A673 (cell line): ENCODE measurements at places on chromosomes 4 and X. TPM values are rescaled to one million over a fixed set of nuclear protein-coding genes. Genes with fewer than 3 reads are reported as not detected.

ZBED1 gene
- total RNA-seq = 37.6 and 46.5 TPM in 2 replicates

GRCh38 chr4:146105464-146105863 lies 70.1 kb upstream of the LSM6 start:
- no peak for DNase-seq
- no peaks in the 10 kb centered on the region for H3K27me3 ChIP-seq
- H3K27ac ChIP-seq = no peak overlapping the region
- no peak overlapping the region for H3K4me3 ChIP-seq

- no peaks in the 10 kb centered on the region for H3K27me3 ChIP-seq
- no peak overlapping the region for H3K4me3 ChIP-seq
- H3K4me1 ChIP-seq = peaks cover 53% of the 10 kb centered on the region
- H3K27ac ChIP-seq = no peak overlapping the region
- DNase-seq = peak; percentile 71
- H3K36me3 ChIP-seq = no peaks in the 10 kb centered on the region
Observed at GRCh38 chr4:110344165-110344564, 131.8 kb upstream of the ENPEP start.

- no peaks in the 10 kb centered on the region for H3K27me3 ChIP-seq
- H3K36me3 ChIP-seq = peaks cover 3% of the 10 kb centered on the region
- H3K27ac ChIP-seq = peak overlapping the region; percentile 65
- H3K4me1 ChIP-seq = peaks cover 55% of the 10 kb centered on the region
Observed at GRCh38 chr4:186700746-186701145, 22.9 kb downstream of the FAT1 start.

SSX3 gene
- 0.81 and 1.2 TPM in 2 replicates for total RNA-seq

SSX2B gene
- 0.37 and 1.6 TPM in 2 replicates for total RNA-seq

GRCh38 chr4:94926936-94927335 lies 169.2 kb downstream of the BMPR1B start:
- DNase-seq = no peak
- no peaks in the 10 kb centered on the region for H3K36me3 ChIP-seq
- H3K27me3 ChIP-seq = no peaks in the 10 kb centered on the region

DNA sequence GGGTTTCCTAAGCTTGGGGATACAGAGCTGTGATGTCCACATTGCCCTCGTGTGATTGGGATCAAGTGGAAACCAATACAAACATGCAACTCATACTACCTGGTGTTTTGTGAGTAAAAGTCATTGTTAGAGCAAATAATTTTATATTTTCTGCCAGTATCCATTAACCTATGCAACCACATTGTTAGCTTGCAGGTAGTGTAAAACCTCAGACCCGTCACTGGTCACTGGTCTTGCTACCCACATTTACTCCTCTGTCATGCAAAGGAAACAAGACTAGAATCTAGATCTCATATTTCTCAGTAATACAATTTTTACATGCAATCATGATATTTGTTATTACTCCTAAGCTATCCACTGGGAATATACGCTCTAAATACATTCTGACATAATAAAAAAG lies 324.3 kb upstream of the NDST4 start:
- no peak overlapping the region for H3K27ac ChIP-seq
- H3K27me3 ChIP-seq = no peaks in the 10 kb centered on the region
- no peaks in the 10 kb centered on the region for H3K36me3 ChIP-seq
- H3K4me1 ChIP-seq = no peaks in the 10 kb centered on the region

DNA sequence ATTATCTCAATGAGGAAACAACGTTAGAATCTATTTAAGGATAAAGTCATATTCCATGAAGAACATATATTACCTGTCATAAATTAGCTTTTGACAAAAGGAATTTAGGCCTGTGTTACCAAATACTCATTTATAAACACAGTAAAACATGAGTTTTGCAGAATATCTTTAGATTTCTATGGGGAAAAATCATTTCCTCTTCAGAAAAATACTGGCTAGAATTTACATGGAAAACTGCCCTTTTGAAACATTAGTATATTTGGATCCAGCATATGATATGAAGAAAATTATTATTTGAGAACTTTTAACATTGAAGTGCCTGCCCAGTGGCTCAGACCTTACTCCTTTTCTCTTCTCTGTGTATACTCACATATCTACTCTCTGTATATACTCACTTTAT lies 131.4 kb upstream of the NEIL3 start:
- H3K4me3 ChIP-seq = no peak overlapping the region
- H3K4me1 ChIP-seq = no peaks in the 10 kb centered on the region
- H3K36me3 ChIP-seq = no peaks in the 10 kb centered on the region
- H3K27ac ChIP-seq = no peak overlapping the region
- no peaks in the 10 kb centered on the region for H3K27me3 ChIP-seq

ARHGAP36 gene
- not detected in 2 replicates for total RNA-seq

DNA sequence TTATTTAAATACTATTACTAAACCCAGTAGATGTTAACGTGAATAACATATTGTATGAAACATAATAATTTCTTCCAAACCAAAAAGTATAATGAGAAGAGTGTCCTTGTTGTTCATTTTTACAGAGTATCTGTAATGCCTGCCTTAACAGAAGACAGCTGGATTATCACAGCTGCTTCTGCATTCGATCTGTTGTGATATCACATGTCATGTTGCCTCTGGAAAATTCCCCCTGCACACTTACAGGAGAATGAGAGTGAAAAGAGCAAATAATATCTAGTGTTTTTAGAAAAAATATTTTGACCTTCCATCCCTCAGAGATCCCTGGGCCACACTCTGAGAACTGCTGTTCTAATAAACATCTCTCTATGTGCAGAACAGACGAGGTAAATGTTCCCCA lies 240.1 kb upstream of the NOCT start:
- H3K27me3 ChIP-seq = no peaks in the 10 kb centered on the region
- no peaks in the 10 kb centered on the region for H3K36me3 ChIP-seq
- H3K27ac ChIP-seq = no peak overlapping the region
- no peak overlapping the region for H3K4me3 ChIP-seq

SMARCA5 gene
- total RNA-seq = 77.1 and 77.6 TPM in 2 replicates

ADAMTS3 gene
- 0.17 and 0.39 TPM in 2 replicates for total RNA-seq

GRCh38 chr4:124590480-124590879 lies 122.1 kb downstream of the ANKRD50 start:
- H3K36me3 ChIP-seq = no peaks in the 10 kb centered on the region
- DNase-seq = no peak
- H3K27me3 ChIP-seq = no peaks in the 10 kb centered on the region
- no peak overlapping the region for H3K27ac ChIP-seq
- H3K4me1 ChIP-seq = peaks cover 7% of the 10 kb centered on the region

DNA sequence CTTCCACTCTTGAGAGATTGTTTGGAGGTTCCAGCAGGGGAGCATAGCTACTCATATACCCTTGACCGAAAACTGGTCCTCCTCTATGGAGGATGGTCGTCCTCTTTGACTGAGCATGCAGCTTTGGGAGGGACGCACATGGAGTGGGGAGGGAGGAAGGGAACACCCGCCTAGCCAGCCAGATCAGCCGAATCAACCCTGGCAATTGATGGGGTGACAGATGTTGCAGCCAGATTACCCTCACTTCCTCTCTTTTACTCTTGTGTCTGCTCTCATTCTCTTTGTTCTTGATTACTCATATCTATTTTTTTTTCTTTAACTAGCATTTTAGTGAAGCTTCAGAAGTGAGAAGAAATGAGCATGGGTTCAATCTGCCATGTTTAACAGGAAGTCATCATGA lies 19.6 kb downstream of the MGST2 start:
- no peak overlapping the region for H3K4me3 ChIP-seq
- H3K27ac ChIP-seq = no peak overlapping the region
- no peaks in the 10 kb centered on the region for H3K36me3 ChIP-seq
- no peaks in the 10 kb centered on the region for H3K27me3 ChIP-seq
- peaks cover 3% of the 10 kb centered on the region for H3K4me1 ChIP-seq
- DNase-seq = no peak

DNA sequence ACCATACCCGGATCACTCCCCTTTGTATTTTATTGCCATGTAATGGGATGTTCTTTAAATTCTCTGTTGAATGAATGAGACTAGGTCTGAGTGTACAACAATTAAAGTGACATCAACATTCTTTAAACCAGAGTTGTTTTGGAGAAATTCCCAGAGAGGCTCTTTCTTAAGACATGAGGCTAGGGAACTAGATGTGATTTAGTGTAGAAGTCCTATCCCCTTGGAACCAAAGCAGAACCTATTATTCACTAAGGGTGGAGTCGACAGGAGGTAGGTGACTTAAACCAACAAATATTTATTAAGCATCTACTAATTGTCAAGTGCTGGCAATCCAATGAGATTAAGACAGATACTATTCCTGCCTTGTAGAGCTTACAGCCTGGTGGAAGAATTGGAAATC lies 1.7 kb downstream of the EIF1AX start:
- no peaks in the 10 kb centered on the region for H3K27me3 ChIP-seq
- peak overlapping the region; percentile 72 for H3K4me3 ChIP-seq
- peaks cover 40% of the 10 kb centered on the region for H3K36me3 ChIP-seq
- DNase-seq = no peak
- no peak overlapping the region for H3K27ac ChIP-seq

APELA gene
- total RNA-seq = 16.5 and 16.9 TPM in 2 replicates

- no peaks in the 10 kb centered on the region for H3K36me3 ChIP-seq
- peak; percentile 84 for DNase-seq
- H3K4me1 ChIP-seq = no peaks in the 10 kb centered on the region
- no peak overlapping the region for H3K4me3 ChIP-seq
- no peak overlapping the region for H3K27ac ChIP-seq
- H3K27me3 ChIP-seq = no peaks in the 10 kb centered on the region
Observed at GRCh38 chr4:74659576-74660411, 134.5 kb downstream of the BTC start.

DNA sequence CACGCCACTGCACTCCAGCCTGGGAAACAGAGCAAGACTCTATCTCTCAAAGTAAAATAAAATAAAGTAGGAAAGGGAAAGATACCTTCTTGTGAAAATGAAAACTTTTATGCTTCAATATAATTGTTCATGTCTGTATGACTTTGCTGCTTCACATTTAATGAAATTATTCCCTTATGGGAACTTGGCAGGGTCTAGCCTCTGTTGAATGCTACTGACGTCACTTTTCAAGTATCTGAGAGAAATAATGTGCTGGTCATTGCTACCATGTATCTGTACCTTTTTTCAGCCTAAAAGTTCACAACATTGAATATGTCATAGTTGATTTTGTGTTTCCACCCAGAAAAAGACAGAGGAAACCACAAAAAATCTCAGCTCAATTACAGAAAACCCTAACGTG lies 65.2 kb downstream of the PRDM5 start:
- H3K4me1 ChIP-seq = no peaks in the 10 kb centered on the region
- H3K27me3 ChIP-seq = no peaks in the 10 kb centered on the region
- no peak for DNase-seq

PASD1 gene
- total RNA-seq = not detected in 2 replicates

GRCh38 chr4:111871802-111872201 lies 273.5 kb upstream of the FAM241A start:
- H3K27me3 ChIP-seq = no peaks in the 10 kb centered on the region
- H3K4me1 ChIP-seq = no peaks in the 10 kb centered on the region
- H3K4me3 ChIP-seq = no peak overlapping the region
- H3K36me3 ChIP-seq = no peaks in the 10 kb centered on the region
- H3K27ac ChIP-seq = no peak overlapping the region
- DNase-seq = no peak

IQSEC2 gene
- 8.1 and 8.9 TPM in 2 replicates for total RNA-seq

TCEAL2 gene
- 0.28 TPM in 1 of 2 replicates, not detected in the other for total RNA-seq

DNA sequence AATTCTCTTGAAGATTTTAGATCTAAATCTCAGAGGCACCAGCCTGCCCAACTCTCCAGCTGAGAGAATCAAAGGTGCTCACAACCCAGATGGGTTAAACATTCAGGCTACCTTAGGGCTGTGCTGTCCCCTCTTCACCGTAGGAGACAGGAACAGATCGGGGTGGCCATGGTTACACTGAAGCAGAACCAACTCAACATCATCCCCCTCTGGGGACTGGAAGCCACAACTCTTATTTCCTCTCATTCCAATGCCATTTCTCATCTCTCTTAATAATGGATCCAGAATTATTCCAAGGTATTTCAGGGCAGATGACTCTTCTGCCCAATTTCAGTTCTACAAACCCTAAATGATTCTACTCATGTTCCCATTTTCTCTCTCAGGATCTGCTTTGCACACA lies 109.7 kb downstream of the NKX6-1 start:
- H3K4me3 ChIP-seq = no peak overlapping the region
- no peaks in the 10 kb centered on the region for H3K36me3 ChIP-seq
- H3K4me1 ChIP-seq = no peaks in the 10 kb centered on the region
- H3K27ac ChIP-seq = no peak overlapping the region
- H3K27me3 ChIP-seq = peaks cover 53% of the 10 kb centered on the region
